MG63 (cell line): ENCODE measurements at places on chromosomes 3 and 15.

GRCh38 chr3:100359035-100359434 is 24.5 kb downstream of the NIT2 start:
- no peak for DNase-seq

DNA sequence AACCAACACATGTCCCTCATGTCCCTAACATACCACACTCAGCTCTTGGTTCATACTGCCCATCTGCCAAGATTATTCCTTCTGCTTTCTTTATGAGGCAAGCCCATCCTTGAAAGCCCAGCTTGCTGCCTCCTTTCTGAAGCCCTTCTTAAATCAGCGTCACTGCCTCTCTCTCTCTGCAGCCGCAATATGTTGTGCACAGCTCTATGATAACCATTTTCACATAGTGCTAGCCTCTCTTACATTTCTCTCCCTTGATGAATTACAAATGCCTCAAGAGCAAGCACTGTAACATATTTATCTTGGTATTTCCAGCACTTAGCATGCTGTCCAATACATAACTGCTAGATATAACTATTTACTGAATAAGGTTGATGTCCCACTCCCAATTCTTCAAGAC is 86.5 kb downstream of the TNIK start:
- no peak for DNase-seq

GRCh38 chr3:184157206-184157605 is 2.0 kb downstream of the DVL3 start:
- DNase-seq: no peak

- no peak for DNase-seq
Observed at GRCh38 chr15:58486062-58486461, 54.3 kb downstream of the LIPC start.

DNA sequence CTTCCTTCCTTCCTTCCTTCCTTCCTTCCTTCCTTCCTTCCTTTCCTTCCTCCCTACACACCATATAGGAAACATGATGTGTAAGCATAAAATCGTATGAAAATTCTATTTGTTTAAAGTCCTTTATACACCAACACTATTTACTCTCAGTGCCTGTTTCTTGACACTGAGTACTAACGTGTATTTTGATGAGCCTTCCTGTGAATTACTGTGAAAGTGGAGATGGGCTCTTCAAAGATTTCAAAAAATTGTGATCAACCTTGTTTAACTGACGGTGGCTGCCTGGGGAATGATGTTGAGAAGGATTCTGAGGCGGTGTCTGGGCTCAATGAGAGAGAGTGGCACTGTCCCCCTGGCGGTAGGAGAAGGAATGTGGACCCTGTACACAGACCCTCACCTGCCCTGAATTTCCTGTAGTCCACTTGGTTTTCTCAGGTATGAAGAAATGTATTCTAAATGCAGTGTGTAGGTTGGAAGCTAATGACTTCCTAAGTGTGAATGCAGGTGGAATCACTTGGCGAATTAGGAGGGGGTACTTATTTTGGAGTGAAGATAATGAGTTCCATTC is 237.9 kb downstream of the GAP43 start:
- no peak for DNase-seq

GRCh38 chr3:97967966-97968365 is 4.3 kb downstream of the RIOX2 start:
- DNase-seq: no peak

DNA sequence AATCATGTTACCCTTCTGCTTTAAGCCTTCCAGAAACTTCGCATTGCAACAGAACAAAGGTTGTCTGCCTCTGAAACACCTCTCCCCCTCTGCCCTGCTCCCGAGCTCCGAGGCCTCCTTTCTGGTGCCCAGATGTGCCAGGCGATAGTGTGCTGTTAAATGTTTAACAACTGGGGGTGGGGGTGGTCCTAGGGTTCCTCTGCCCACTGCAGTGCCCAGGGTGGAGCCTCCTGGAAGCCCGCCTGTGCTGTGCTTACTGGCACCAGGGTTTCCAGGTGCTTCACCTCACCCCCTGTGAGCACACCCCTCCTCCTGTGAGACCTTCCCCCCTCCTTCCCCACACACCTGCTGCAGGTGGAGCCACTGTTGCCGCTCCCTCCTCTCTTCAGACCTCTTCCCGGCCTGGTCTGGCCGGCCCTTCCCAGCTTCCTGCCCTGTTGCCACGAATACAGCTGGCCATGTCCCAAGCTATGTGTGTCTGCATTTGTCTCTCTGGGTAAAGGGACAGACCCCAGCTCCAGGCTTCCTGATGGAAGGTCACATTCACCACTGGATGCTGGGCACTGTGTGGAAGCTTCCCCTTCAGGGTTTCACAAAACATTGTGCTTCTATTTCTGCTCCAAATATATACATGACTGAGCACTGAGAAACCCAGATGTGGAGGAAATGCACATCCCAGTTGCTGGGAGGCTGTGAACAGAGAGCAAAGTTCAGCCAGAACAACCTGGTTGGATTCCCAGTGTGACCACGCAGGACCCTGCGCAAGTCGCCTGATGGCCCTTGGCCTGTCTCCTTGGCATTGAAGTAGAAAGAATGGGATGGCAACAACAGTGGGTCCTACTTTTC is 37.2 kb downstream of the MGLL start:
- no peak for DNase-seq

- DNase-seq: no peak
Observed at GRCh38 chr3:55795296-55795695, 308.2 kb upstream of the WNT5A start.

DNA sequence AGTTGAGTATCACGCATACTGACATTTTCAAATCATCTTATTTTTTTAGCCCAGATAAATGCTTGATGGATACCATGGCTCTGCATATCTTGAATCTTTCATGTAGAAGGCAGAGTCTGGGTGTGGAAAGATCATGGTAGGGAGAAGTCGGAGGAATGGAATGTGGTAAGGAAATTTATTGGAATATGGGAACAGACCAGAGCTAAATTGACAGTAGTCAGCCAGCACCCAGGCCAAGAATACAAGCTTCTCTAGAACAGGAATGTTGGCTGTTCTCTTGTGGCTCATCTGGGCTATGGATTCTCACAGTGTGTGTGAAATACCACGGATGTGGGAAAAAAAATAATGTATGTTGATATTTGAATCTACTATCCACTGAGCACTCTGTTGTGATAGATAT is 305.7 kb upstream of the COL8A1 start:
- peak; percentile 41 for DNase-seq

GRCh38 chr3:127458696-127459604 is 131.6 kb downstream of the TPRA1 start:
- no peak for DNase-seq

DNA sequence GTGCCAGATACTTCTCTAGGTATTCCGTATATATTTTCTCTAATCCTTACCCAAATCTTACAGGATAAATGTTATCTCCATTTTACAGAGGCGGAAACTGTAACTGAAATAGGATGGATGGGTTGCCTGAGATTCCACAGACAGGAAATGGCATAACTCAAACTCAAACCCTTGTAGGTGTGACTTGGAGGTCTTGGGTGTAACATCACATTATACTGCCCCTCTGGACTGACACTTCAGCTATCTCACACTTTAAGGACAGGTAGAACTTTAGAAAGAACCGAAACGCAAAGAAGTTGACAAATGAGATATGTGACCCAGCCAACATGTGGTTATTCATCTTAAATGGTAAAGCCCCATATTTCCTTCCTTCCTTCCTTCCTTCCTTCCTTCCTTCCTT is 122.1 kb downstream of the PDCD6IP start:
- DNase-seq: no peak

DNA sequence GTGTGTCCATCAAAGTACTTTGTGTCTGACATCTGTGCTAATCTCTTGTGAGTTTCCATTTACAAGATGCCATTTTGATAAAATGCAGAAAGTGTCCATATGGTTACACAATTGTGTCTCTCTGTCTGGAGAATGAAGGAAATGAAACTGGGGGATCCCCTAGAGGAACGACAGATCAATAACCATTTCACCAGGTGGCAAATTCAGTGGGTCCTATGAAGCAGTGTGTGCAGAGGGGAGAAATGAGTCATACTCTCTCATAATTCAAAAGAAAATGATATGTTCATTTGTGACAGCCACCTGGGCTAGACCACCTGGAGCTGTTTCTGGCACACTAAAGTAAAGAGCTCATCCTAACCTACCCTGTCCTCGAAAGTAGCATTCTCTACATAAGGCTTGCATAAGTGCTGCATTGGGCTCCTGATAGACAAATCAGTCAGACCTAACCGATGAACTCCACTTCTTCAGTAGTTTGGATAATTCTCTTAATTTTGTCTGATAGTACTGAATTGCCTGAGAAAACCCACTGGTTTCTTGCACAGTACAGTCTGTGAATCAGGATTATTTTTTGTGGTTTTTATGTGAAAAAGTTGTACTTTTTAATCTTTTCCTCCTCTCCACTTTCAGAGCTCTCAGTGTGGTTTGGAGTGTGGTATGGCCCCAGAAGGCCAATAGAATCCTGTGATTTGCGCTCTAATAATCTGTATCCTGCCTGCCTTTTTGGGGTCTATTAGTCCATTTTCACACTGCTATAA is 10.3 kb upstream of the CD47 start:
- no peak for DNase-seq

DNA sequence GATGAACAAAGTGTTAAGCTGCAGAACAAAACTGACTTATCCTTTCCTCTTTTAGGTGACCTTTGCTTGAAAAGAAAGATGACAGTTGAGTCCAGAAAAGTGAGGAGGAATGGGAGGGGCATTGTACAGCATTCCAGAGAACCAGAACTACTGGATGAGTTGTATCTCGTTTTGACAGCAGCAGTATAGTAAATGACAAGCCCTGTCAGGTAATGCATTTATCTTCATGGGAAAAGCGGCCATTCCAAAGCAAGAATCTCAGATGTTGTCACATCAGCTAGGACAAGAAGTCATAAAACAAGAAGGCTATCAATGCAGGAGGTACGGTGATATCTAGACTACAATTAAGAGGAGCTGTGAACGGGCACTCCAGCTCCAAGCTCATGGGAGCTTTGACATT is 421.5 kb downstream of the MAGI1 start:
- no peak for DNase-seq

DNA sequence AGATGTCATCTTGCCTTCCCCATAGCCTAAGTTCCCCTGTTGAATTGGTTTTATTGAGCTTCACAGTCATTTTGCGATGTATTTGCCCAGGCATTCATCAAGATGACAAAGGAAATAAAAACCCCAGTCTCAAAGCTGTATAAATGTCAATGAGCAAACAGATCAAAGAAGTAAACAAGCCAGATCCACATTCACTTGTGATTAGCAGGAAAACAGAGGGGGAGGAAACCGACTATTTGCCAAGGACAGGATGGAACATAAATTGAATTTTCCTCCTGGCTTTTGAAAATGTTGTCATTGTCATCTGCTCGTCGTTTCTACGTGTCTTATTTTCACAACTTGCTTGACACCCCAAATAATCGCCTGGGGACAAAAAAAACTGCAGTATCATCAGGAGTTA is 83.5 kb downstream of the SV2B start:
- no peak for DNase-seq

- peak; percentile 75 for DNase-seq
Observed at GRCh38 chr3:185958626-185959025, 20.8 kb upstream of the TRA2B start.

DNA sequence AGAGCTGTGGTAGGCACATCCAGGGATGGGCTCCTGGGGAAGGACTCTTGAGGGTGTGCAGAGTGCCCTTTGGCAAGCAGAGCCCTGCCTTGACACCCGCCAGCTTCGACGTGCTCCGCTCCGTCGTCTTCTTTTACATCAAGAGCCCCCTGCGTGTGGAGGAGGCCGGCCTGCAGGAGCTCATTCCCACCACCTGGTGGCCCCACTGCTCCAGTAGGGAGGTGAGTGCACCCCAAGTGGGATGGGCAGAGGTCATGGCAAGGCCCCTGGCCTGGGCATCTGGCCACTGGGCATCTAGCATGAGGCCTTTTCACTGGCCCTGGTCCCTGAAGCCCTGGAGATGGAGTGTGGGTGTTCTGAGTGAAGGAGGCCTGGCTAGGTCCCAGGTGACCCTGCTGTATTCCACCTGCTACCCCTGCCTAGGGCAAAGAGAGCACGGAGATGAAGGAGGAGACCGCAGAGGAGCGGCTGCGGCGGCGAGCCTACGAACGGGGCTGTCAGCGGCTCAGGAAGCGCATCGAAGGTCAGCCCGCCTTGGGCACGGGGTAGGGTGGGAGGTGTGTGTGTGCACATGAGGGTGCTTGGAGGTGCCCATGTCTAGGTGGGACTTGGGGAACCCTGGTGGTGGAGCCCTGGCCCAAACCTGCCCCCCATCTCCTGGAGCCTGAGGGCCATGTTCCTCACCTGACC is 12.2 kb downstream of the RNF123 start:
- DNase-seq: no peak

GRCh38 chr3:60461267-60461666 is 790.0 kb downstream of the FHIT start:
- DNase-seq: no peak

- DNase-seq: no peak
Observed at GRCh38 chr3:165835431-165835830, 1.8 kb downstream of the BCHE start.

GRCh38 chr15:67196222-67196621 is 58.2 kb downstream of the AAGAB start:
- no peak for DNase-seq

GRCh38 chr3:173799060-173799816 is 401.7 kb downstream of the NLGN1 start:
- no peak for DNase-seq

- DNase-seq: no peak
Observed at GRCh38 chr15:85752124-85752475, 42.6 kb downstream of the KLHL25 start.

DNA sequence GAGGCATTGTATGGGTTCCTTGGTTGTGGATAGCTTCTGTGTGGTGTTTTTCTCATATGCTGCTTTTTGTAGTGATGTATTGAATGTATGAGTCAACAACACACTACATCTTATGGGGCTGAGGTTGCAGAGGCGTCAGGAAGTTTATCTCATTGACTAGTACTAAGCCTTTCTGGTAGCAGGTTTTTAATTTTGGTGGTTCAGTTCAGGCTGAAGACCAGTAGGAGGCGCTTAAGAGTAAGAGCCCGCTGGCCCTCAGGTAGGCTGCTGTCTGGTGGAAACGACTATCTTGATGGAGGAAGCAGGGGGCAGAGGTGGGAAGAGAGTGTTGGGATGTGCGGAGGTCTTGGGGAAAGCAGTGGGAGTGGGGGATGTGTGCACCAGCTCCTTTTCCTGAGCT is 62.4 kb downstream of the RTP4 start:
- DNase-seq: no peak

- DNase-seq: no peak
Observed at GRCh38 chr3:132406587-132406986, 10.7 kb upstream of the DNAJC13 start.

- DNase-seq: no peak
Observed at GRCh38 chr3:178767581-178767980, 231.3 kb downstream of the KCNMB2 start.

- no peak for DNase-seq
Observed at GRCh38 chr15:78922527-78922926, 22.3 kb downstream of the CTSH start.

GRCh38 chr3:135447483-135447882 is 518.0 kb upstream of the PPP2R3A start:
- DNase-seq: no peak
